ENCODE measurements at places on chromosomes 4 and X. TPM values are rescaled to one million over a fixed set of nuclear protein-coding genes. Genes with fewer than 3 reads are reported as not detected.

SERTM2 gene
- not detected for total RNA-seq

CCNB3 gene
- total RNA-seq: 0.10 TPM

REPS2 gene
- total RNA-seq: 1.00 TPM

CAMK2D gene
- total RNA-seq: 25.2 TPM

Measured in mammary microvascular endothelial cell (primary cell).